HCT116 (cell line): ENCODE measurements at places on chromosomes 12 and 14.

DNA sequence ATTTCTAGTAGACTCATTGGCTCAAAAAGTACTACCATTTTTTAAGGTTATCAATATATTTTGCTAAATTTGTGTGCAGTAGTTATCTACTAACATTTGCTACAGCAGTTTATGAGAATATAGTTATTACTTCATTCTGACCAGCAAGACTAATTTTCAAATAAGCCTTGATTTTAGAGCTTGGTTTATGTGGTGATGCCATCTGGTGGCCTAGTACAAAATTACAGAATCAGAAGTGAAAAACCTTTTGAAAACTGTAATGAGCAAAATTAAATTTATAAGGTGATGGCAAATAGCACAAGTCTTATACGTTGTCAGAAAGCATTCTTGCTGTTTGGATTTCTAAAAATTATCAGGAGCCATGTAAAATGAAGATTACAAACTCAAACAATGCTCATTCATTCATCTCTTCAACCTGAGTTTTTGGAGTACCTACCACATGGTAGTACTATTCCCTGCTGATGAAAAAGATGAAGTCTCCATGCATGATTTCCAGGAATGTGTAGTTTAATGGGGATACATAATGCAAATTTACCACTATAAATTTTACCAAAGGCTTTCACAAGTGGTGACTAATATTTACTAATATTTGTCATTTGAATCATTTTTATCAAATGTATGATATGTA, 51.0 kb downstream of the MAGOHB start:
- DNase-seq, result peak; percentile 48

GRCh38 chr14:93971635-93972027, 4.7 kb downstream of the ASB2 start:
- DNase-seq, result no peak

DNA sequence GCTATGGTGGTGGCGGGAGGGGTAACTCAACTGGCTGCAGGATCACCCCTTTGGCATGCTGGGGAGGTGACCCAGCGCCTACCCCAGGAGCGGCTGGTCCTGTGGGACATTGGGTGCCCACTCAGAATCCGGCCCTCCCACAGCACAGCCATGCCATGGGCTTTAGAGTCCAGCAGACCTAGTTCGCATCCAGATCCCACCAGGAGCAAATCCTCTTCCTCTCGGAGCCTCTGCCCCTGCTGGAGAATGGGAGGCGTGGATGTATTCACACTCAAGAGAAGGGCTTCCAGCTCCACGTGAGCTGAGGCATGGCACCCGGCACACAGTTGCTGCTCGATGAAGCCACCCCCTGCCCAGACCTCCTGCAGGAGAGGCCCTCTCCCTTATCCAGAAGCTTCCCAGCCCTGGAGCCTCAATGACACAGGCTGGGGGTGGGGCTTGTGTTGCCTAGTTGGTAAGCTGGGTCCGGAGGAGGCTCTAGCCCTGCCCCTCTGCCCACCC, 17.7 kb downstream of the FAM222A start:
- DNase-seq, result no peak

DNA sequence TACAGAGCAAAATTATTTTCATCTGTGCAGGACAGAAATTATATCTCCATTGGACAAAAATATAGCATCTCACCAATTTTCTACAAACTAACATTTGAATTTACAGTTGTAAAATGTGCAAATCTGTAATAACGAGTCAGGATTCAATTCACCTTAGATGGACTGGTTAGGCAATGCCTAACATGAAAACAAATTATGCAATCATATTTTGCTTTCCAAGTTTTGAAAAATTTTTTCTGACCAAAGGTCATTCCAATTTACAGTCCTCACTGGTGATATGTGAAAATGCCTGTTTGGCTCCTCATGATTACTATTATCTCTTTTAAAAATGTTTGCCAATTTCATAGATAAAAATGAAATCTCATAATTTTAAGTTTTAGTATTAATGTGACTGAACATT, 6.5 kb upstream of the CPM start:
- no peak for DNase-seq

GRCh38 chr14:59428581-59429012, 36.6 kb downstream of the GPR135 start:
- no peak for DNase-seq

- no peak for DNase-seq
Measured at GRCh38 chr12:125340791-125341190, 275.6 kb downstream of the AACS start.

DNA sequence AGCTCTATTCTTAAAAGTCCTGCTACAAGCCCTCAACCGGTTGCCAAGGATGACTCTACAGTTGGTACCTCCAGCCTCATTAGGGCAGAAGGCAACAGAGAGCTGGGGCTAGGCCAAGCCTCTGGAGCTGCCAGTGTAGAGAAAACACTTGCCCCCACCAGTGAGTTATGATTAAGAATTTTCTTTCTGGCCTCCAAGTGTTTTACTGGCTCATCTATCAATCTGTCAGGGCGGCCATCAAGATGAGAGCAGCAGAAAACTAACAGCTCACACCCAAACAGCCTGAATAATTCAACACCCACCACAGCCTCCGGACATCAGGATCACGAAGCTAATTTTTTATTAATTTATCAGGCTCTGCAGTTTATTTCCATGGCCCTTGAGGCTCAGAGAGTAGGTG, 40.7 kb upstream of the CMKLR1 start:
- DNase-seq, result no peak

- no peak for DNase-seq
Measured at GRCh38 chr12:118044075-118044474, 16.9 kb downstream of the WSB2 start.

- no peak for DNase-seq
Measured at GRCh38 chr12:13126494-13126893, 23.0 kb upstream of the GSG1 start.

GRCh38 chr12:113103756-113104450, 31.7 kb downstream of the RASAL1 start:
- no peak for DNase-seq

DNA sequence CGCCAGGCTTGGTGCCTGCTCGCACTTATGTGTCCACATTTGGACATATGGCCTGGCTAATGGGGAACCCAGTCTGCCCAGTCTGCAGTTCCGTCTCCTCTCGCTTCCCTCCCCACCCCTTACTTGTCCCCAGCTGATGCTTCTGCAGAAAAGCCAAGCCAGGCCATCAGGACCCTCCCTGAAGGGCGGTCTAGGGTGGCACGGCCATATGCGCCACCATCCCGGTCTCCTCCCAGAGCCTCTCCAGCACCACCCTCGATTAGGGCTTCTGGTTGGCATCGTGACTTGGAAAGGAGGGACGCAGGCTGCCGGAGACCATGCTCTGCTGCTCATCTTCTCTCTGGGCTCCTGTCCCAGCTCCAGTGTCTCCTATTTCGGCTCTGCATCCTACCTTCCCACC, 54.6 kb downstream of the CALM1 start:
- DNase-seq, result no peak

DNA sequence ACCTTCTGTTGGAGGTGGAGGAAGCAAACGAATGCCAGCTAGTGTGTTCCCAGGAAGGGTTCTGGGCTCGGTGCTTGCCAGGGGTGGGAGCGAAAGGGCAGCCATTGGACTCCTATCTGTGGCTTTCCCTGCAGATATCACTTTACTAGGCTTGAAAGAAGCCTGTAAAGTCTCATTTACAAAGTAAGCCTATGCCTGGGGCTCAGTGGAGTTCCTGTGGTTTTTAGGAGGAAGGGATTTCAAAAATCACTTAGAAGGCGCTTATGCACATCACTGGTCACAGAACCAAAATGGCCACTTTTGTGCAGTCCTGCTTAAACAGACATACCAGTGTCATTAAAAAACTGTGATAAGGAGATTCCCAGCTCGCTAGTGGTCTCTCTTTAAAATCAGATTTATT, 22.7 kb downstream of the CLMN start:
- no peak for DNase-seq

- no peak for DNase-seq
Measured at GRCh38 chr12:107441665-107442300, 243.8 kb upstream of the PWP1 start.

- DNase-seq, result no peak
Measured at GRCh38 chr12:106110626-106111300, 28.0 kb downstream of the NUAK1 start.

- DNase-seq, result no peak
Measured at GRCh38 chr12:101826766-101827368, 3.9 kb downstream of the GNPTAB start.

GRCh38 chr14:67432050-67432564, 20.1 kb upstream of the PLEK2 start:
- DNase-seq, result no peak

DNA sequence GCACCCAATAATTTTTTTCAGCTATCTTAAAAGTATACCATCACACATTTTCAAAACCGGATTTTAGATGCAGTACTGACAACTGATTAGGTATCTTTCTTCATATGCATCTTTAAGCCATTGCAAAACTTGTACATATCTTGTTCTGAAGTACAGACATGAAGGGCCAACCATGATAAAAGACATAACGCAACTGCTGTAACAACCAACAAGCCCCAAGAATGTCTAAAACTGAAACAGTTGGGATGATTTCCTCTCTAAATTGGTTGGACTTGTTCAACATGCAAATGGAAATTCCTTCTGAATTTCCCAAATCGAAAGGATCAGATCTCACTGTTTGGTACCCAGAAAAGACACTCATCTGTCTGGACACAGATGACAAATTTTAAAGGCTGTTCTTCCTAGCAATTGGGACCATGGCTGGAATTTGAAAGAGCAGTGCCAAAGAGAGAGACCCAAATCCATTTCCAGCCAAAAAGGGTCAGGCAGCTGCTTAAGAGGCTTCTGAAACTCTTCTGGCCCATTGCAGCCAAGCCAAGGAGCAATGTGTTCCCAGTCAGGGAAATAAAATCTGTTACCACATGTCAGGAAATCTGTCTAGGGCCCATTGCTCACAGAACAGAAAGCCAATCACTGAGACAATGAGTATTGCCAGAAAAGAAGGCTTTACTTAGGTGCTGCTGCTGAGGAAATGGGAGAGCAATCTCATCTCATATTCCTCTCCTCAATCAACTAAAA, 1122.4 kb upstream of the USP15 start:
- no peak for DNase-seq

DNA sequence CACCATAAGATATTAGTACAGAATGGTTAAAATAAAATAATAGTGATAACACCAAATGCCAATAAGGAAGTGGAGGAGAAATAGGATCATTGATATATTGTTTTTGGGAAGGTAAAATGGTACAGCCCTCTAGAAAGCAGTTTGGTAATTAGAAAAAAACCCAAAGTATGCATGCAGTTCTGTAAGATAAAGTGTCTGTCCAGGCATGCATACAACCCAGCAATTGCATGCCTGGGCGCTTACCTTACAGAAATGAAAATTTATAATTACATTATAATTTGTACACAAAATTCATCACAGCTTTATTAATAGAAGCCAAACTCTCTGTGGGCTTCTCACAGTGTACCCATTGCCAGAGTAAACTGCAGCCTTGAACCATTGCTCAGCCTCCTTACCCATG, 124.7 kb downstream of the TTC6 start:
- DNase-seq, result no peak

DNA sequence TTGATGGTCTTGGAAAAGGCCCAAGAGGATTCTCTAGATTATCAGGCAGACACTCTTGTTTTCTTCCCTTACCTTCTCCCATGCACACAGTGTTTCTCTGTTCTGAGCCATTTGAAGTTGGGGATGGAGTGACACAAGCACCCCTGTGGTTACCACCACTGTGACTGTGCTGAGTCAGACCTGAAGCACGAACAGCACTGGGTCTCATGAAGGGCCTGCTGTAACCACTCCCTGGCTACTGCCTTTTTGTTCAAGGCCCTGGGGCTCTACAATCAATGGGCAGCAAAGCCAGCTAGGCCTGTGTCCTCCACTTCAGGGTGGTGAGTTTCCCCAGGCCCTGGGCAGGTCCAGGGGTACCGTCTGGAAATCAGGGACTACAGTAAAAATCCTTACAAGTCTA, 65.5 kb downstream of the TSPAN8 start:
- DNase-seq, result peak; percentile 75

GRCh38 chr12:58044966-58045365, 103.6 kb downstream of the ATP23 start:
- no peak for DNase-seq
